Esophagus squamous epithelium (tissue), 5 donors: ENCODE measurements at places on chromosomes 3 and 15.
A peak's percentile ranks its signal among the peaks of the same experiment; 100 is the strongest.

GRCh38 chr3:154973851-154974250 lies 106.3 kb upstream of the MME start:
- DNase-seq, result no peak

- DNase-seq, result no peak
Observed at GRCh38 chr3:124486324-124486723, 243.9 kb upstream of the UMPS start.

- DNase-seq, result peak; percentile 20
Observed at GRCh38 chr3:170356596-170357175, 829 bp upstream of the SKIL start.

DNA sequence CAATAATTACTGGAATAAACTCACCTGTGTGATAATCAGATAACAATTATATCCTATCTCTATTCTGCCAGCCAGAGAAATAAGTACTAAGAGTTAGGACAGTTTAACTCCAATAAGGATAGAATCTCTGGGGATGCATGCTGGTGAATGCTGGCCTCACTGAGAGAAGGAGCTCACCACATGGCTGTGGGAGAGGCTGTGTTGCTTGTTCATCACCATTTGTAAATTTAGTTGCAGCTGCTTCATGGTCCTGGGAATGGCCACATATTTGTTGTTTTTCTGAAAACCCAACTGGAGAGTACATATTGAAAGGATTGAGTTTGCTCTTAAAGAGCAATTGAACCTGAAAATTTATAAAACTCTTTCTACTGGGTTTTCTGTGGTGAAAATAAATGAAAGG lies 207.3 kb downstream of the NECTIN3 start:
- DNase-seq, result no peak

DNA sequence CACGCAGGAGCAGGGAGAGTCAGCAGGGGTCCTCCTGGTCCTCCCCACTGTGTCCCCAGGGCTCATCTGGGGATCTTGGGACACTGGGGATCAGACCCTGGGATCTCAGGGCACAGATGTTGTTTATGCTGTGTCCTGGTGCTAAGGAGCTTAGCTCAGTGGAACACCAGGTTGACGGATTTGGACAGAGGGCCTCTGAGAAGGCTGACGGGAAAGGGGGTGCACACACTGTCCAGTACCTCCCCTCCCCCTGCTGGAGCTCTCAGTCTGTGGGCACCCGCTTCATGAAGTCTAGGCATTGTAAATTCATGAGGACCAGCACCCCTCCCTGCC lies 21.9 kb upstream of the SEMA3F start:
- DNase-seq, result no peak

DNA sequence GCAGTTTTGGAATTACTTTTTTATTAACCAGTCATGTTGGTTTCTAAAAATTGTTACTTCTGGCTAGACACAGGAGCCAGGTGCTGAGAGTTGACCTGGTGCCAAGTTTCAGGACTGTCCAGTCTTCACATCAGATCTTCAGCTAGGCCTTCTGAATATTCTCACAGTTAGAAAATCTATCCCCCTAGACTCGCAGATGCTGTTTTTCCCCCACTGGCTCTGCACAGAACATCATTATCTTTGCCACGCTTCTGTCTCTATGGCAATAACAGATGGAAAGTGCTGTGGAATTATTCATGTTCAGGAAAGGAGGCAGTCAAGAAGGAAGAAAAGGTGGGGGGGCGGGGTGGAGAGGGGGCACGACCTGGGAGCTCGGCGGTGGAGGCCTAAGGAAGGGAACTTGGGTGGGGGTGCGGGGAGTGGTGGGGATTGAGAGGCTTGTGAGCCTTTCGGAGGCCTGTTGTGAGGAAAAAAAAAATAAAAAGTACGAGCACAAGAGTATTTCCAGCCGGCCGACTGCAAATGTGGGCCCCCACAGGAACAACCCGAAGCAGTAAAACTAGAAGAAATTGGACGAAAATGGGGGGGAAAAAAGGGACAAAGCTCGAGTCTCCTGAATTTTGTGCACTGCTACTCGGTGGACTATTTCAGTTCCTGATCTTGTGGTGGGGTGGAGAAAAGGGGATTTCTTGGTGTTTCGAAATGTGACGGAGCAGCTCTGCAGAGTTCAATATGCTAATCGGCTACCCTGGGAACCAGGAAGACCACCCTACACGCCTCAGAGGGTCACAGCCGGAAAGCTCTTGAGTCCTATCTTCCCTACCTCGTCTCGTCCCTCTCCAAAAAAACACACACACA lies 1.5 kb upstream of the SKIL start:
- DNase-seq, result peak; percentile 5

- DNase-seq, result no peak
Observed at GRCh38 chr15:43881245-43881644, 54.4 kb downstream of the WDR76 start.

- no peak for DNase-seq
Observed at GRCh38 chr3:8206971-8207617, 294.5 kb upstream of the LMCD1 start.

DNA sequence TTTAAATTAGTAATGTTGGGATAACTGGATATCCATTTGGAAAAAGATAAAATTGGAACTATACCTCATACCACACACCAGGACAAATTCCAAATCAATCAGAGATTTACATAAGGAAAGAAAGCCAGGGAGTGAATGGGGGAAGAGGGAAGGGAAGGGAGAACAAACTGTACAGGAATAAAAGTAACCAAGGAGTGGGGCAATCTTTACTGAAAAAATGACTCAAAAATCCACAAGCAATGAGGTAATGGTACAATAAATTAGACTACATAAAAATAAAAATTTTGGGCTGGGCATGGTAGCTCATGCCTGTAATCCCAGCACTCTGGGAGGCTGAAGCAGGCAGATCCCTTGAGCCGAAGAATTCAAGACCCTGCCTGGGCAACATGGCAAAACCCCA lies 82.6 kb downstream of the MLH1 start:
- DNase-seq, result no peak

DNA sequence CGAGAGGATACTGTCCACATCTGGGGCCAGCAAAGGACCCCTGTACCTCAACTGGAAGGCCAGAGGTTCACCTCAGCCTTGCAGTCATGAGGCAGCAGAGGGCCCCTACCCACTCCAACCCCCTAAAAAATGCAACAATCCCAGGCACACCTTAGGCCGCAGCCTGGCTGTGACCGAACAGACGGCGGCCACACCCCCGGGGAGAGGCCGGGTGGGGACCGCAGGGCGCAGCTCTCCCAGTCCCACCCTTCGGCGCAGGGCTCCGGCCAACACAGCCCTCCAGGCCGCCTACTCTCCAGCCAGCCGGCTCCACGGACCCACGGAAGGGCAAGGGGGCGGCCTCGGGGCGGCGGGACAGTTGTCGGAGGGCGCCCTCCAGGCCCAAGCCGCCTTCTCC lies 457 bp upstream of the DNAJA4 start:
- no peak for DNase-seq

- DNase-seq, result no peak
Observed at GRCh38 chr3:39419742-39420315, 13.3 kb downstream of the RPSA start.

GRCh38 chr15:96783746-96784145 lies 453.2 kb downstream of the NR2F2 start:
- no peak for DNase-seq

DNA sequence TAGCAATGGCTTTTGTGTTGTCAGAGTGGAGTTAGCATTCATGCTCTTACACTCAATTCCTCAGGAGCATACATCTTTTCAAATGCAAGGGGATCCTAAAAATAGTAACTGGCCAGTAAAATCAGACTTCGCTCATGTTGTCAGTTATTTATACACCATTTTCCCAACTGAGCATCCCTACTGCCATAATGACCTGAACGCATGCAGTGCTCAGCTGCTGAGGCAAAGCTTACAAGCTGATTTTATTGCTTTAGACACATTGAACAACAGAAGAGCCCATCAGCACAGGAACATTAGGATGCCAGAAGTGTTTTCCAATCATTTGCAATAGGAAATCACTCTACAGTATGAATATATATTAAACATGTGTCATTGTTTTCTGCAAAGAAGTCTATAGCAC lies 689.7 kb upstream of the BCHE start:
- DNase-seq, result no peak

- DNase-seq, result no peak
Observed at GRCh38 chr15:42158941-42159340, 2.5 kb upstream of the PLA2G4F start.

- no peak for DNase-seq
Observed at GRCh38 chr3:43291546-43291945, 5.2 kb downstream of the SNRK start.

DNA sequence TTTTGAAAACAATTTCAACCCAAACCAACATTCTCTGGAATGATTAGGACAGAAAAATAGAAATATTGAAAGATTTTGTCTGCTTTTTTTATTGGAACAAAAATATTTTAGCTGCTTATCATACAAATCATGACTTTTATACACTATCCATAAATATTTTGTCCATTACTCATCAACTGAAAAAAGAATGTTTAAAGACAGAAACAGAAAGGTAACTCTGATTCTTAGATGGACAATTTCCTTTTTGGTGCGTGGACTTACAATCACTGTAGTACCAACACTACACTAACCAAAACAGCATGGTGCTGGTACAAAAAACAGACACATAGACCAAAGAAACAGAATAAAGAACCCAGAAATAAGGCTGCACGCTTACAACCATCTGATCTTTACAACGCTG lies 582.8 kb upstream of the CCDC54 start:
- DNase-seq, result no peak

GRCh38 chr3:141738891-141739363 lies 829 bp downstream of the RNF7 start:
- no peak for DNase-seq

DNA sequence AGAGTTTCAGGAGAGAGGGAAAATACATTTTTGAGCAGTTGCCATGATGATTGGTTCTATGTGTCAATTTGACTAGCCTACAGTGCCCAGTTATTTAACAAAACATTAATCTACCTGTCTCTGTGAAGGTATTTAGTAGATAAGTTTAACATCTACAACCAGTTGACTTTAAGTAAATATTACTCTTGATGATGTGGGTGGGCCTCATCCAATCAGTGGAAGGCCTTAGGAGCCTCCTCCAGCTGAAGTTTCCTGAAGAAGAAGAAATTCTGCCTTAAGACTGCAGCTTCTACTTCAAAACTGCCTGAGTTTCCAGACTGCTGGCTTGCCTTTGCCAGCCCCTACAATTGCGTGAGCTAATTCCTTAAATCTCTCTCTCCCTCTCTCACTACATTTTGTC lies 93.6 kb downstream of the OXSM start:
- no peak for DNase-seq

DNA sequence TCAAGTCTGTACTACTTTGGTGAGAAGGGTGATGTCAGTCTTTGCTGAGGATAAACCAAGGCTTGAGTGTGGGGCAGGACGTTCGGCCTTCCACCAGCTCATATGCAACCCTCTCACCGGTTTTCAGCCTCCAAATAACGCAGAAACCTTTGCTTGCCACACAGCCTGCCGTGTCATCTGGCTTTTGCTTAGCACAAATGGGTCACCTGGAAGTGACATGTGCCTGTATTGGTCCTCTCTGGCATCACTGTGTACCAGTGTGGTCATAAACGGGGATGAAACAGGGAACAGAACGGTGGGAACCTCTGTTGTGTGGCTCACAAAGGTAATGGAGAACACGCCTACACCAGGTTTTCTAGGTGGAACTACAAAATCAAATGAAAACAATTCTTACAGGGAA lies 7.1 kb downstream of the POMGNT2 start:
- DNase-seq, result no peak

DNA sequence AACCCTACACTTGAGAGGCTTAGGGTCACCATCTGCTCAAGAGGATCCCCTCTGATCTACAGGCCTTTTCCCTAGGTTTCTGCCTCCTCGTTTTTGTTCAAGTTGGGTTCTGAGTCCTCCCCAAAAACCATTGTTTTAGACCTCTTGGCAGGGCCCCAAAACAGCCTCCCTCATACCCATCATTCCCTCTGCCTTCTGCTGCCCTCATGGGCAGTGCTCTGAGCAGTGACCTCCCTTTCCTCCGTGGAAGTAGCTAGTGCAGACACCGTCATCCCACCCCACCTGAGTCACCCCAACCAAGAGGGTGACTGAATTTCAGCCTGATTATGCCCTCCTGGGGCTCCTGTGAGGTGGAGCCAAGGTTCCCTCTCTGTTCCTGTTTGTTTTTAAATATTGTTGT lies 92.0 kb downstream of the RBPMS2 start:
- DNase-seq, result no peak

- DNase-seq, result no peak
Observed at GRCh38 chr3:165983284-165983683, 146.1 kb upstream of the BCHE start.

- no peak for DNase-seq
Observed at GRCh38 chr3:7657214-7658112, 796.5 kb downstream of the GRM7 start.

- no peak for DNase-seq
Observed at GRCh38 chr3:124877674-124878073, 9.5 kb downstream of the ITGB5 start.

DNA sequence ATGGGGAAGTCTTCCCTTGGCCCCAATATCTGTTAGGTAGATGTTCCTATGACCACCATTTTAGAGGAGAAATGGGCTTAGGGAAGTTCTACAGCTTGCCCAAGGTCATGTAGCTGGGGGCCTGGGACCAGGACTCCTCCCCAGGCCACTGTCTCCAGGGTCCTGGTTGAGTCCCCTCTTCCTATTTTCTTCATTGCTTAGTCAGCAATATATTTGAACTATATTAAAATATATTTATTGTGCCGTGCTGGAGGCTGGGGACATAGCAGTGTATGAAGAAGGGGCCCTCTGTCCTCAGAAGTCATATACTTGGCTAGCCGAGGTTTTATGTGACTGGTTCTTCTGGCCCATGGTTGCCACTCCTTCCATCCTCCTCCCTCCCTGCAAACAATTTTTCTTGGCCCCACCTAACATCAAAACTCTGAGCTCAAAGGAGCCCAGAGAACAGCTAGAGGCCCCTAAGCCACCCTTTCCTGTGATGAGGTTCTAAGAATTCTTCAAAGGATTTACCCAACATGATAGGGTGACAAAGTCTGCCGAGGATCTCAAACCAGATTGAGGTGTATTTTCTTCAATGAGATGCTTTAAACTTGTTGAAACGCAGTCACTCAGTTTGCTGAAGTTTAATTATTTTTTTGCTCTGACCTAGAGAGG lies 121.2 kb upstream of the RASGRP1 start:
- no peak for DNase-seq

DNA sequence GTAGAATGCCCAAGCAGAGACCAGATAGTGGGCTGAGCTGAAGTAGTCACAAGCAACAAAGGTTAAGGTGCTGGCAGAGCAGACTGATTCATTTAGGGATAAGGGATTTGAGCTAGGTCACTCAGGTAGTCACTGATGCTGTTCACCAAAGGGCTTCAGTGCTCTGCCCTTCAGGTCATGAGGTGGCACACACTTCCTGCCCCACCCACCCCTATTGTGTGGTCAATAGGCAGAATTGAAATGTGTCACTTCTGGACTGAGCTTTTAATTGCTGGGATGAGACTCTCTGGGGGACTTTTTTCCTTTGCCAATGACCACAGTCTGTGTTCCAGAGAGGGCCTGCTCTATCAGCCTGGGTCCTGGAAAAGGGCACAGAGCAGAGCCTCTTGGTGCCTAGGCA lies 2.9 kb upstream of the DIS3L start:
- DNase-seq, result no peak

- no peak for DNase-seq
Observed at GRCh38 chr3:112610121-112610520, 30.8 kb downstream of the CCDC80 start.
